Globus pallidus (tissue), 1 donor: ENCODE measurements at places on chromosomes 7 and 10.

GRCh38 chr7:150408393-150409299, 29.5 kb downstream of the ZNF775 start:
- no peak for DNase-seq

DNA sequence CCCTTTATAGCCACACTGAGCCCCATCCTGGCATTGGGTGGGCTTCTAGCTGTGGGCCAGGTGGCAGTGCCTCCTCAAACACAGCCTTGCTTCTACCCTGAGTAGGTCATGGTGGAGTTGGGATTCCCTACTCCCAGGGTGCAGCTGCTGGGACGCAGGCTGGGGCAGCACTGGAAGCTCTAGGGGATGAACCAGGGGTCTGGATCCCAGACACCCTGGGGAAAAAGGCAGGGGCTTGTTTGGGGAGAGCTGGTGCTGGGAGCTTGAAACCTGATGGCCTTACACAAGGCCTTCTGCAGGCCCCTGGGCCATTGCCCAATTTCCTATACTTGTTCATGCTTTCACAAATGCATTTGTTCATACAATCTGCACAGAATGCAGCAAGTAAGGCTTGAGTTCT, 103.7 kb upstream of the CTBP2 start:
- no peak for DNase-seq

- DNase-seq = no peak
These were observed 129.1 kb downstream of the LRRC4 start for GRCh38 chr7:127901895-127902703.

DNA sequence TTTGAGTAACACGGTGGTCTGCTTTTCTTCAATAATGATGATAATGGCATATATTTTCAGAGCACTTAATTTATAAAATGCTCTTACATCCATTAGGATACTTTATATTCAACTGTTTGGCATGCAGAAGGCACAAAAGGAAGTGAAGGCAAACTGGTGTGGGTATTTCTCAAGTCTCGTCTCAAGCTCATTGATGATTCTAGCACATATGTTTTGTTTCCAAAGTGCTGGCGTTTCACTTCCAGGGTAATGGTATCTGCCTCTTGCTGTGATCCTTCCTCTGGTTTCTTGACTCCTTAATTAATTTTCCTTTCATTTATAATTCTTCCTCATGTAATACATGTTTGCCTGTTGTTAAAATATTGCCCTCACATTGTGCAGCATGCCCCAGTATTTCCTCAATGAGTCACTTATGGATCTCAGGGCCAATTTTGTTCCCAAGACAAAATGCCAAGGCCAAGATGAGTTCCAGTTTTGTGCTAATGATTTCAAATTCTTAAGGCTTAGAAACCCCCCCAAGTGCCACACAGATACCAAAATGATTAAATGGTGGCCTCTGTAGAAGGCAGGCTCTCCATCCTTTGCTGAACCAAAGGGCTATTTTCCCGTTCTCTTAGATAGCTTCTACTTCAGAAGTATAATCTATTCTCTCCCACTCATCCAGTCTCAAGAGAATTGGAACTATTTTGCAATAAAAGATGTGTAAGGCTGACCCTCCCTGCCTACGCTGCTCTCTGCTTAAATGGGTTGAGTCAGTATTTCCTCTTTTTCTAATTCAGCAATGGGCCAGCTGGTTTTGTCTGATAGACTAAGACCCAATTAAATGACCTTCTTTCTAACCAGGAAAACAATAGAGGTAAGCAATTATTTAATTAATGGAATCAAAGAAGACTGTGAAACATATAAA, 171.2 kb downstream of the ZNF365 start:
- no peak for DNase-seq

DNA sequence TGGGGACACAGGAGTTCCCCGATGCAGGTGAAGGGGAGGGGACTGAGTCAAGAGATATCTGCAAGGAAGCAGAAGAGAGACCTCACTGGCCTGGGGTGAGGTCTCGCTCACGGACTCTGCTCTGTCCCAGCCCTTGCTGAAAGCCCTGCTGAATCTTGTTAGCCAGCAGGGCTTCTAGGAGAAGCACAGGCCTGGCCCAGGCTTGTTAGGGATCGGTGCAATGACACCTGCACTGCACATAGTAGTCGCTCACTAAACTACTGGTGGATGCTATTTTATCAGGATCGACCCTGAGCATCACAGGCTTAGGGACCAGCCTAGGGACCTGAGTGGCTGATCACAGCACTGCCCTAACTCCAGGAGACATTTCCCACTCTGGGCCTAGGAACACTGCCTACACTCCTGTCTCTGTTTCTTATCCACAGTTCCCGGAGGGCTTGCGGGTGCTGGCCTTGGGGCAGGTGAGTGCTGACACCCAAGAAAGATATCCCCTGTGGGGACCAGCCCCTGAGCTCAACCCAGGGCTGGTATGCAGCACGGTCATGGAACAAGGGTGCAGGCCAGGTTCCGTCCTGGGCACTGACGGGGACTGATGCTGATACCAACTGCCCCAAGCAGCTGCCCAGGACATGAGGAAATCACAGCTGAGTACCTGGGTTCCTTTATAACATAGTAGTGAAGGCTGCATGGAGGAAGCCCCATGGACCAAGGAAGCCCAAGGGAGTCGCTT, 13.0 kb downstream of the ELN start:
- no peak for DNase-seq

DNA sequence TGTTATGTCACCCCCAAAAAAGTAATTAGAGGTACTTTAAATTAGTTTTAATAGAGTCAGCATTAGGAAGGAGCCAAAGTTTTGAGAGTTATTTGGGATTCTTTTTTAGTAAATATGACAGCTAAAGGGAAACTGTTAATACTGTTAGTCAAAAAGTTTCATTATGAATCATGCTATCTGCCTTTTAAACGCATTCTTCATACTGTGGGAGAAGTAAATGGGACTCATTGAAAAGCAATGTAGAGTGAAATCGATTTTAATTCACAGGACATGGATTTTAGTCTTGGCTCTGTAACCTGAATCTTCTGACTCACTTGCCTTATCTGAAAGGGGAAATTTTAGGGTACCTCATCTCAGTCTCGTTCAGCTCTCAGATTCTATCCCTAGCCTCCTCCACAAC, 105.1 kb downstream of the AASS start:
- no peak for DNase-seq

- no peak for DNase-seq
These were observed 41.3 kb upstream of the PPP2R2D start for GRCh38 chr10:131859341-131860020.

GRCh38 chr10:124220547-124220946, 127.1 kb upstream of the CHST15 start:
- no peak for DNase-seq

DNA sequence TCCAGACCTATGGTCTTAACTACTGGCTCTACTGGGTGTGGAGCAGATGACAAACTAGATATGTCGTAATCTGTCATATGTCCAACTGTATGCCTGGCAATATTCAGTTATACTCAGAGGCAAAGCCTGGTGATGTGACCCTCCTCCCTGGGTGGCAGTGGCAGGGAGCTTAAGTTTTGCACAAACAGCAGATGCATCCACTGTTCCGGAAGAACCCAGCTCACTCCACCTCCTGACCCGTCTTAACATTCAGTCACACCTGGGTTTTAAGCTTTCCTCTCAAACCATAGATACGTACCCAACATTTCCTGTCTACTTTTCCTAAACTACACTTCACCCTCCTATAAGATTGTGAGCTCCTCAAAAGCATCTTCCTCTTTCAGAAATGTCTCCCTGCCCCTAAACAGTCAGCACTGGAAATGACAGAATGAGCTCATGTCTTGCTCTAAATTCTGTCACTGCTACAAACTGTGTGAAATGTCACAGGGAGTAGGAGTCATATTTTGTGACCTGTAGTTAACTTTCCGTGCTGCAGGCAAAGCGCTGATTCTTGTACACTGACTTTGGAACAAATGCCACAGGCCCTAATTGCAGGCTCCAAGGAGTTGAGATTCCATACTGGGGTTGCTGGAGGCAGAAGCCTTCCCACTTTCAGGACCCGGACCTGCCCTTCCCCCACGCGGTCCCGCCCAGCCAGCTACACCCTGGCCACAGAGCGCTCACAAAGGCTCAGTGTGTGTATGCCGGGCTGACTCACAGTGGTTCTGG, 23.9 kb downstream of the SCD start:
- peak; percentile 92 for DNase-seq

DNA sequence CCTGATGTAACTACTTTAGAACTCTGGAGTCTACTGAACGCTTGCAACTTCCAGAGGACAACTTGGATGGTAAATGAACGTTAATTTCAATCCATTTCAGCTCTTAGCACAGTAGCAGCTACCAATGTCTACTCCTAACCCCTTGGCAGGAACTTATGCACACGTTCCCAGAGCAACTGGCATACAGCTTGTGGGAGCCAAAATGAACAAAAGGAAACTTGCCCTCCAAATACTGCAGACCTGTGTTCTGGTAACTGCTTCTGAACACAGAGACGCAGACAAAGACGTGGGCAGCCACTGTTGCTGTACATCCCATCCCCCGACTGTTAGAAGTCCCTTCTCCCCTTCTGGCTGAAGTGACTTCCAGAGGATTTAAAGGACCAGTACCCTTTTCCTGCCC, 61.3 kb downstream of the XPNPEP1 start:
- DNase-seq = no peak

- no peak for DNase-seq
These were observed 27.3 kb downstream of the TMEM120A start for GRCh38 chr7:75967055-75967454.

- DNase-seq = no peak
These were observed 115.2 kb downstream of the TCERG1L start for GRCh38 chr10:131196176-131196885.

GRCh38 chr7:14836006-14836405, 66.5 kb downstream of the DGKB start:
- DNase-seq = no peak

DNA sequence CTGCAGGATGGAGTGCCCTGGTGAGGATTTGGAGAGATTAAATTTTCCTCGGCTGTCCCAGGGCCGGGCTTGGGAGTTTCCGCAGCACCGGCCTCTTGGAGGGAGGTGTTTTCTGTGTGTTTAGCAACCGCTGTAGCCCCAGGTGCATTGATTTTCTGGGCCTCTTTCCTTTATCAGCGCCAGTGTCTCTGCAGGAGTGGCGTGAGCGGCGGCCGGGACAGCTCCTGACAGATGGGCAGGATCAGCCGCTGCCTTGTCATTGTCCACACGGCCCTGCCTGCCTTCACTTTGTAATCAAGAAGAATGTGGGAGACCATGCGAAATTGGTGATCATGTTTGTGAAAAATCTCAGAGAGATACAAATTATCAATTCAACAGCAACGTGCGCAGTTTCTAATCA, 32.4 kb downstream of the NKX6-2 start:
- DNase-seq = no peak
